HEK293T (cell line): ENCODE measurements at places on chromosomes 16 and 17.

- no peak for DNase-seq
Observed at GRCh38 chr16:58105631-58106030, 23.6 kb downstream of the CFAP20 start.

DNA sequence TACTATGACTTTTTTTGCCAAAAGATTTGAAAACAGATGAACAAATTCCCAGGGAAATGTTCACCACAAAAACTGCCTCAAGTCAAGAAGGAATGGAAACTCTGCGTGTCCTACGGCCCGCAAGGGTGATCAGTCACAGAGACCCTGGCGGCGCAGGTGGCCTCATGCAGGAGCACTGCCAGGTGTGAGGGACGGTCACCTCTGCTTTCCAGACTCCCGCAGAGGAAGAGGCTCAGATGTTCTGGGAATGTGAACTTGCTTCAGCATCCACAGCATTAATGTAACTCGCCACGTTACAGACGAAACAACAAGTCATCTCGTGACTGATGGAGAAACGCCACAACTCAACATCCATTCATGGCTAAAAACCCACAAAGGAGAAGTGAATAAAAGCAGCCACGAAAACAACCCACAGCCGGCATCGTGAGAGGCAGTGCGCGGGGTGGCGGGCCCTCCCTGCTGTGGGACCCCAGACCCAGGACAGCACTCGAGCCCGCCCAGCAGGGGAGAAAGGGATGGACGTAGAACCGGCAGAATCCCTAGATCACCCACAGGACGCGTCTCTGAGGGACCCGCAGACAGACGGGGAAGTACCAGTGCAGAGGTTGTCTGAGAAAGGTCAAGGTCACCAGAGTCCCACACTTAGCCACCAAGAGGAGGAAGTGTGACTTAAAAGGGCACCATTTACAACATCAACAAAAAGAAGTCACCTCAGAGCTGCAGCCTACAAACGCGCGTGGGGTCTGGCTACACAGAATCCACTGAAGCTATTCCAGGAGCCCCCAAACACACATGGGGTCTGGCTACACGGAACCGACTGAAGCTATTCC, 76.9 kb upstream of the GNG13 start:
- DNase-seq = no peak

DNA sequence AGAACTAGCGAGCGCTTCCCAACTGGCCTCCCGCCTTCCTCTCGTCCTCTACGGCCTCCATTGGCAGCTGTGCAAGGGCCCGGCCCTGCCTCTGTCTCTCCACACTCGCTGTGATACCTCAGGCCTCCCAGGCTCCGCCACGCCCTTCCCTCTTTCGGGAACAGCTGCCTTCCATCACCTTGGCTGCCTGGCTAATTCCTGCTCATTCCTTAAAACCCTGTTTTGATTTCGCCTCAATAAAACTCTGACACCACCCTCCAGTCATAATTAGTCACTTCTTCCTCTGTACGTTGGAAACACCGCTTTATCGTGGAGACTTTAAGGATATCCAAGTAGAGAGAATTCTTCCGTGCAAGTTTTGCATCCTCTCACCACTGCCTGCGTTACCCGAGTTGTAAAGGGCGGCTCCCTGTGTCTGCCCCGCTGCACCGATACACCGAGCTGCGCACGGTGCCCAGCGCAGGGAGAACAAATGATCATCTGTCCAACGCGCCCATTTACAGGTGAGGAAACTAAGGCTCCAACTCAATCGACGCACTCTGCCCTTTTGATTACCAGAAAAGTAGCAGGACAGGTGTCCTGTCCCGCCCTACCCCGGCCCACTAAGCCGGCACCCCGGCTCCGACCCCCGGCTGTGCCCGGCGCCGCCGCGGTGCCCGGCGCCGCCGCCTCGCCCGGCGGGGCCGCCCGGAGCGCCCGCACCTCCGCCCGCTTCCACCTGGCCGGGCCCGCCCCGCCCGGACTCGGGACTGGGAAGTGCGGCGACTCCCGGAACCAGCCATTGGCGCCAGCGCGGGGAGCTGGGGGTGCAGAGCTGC, 139.7 kb downstream of the SEC14L1 start:
- no peak for DNase-seq

DNA sequence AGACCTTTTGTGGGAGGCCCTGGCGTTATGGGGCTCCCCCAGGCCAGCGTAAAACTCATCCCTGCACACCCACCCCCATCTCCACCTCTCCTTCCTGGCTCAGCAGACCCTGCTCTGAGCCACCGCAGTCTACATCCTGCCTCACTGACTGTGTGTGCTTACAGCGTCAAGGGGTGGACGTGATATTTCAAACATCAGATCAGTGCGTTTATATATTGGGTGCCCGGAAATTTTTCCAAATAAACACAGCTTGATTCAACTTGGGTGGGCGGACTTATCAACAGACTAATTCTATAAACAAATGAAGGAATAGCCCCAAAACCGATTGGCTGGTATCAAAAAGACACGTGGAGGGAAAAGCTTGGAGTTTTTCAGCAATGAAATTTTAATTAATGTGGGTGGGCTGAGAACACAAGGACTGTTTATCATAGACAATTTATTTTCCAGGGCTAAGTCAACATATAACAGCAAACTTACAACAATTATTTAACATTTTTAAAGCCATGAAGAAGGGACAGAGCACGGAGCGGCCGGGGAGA, at the start of gene FOXL1:
Gene FOXL1 (plus strand): TSS at position 489 of the 539 bp plus-strand sequence. CDS start 175 bp downstream, outside the sequence.
- DNase-seq = no peak

DNA sequence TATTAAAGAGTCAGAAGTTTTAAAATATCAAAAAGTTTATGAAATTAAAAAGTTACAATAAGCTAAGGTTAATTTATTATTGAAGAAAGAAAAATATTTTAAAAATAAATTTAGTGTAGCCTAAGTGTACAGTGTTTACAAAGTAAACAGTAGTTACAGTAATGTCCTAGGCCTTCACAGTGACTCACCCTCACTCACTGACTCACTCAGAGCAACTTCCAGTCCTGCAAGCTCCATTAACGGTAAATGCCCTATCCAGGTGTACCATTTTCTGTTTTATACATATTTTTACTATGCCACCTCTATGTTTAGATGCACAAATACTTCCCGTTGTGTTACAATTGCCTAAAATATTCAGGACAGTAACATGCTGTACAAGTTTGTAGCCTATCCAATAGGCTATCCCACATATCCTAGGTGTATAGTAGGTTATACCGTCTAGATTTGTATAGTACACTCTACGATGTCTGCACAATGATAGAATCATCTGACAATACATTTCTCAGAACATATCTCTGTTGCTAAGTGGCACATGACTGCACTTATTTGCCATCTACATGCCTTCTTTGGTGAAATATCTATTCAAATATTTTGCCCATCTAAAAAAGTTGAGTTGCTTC, 67.2 kb upstream of the WSB1 start:
- no peak for DNase-seq

- no peak for DNase-seq
Observed at GRCh38 chr16:88900662-88901052, 34.2 kb upstream of the PABPN1L start.

- DNase-seq = no peak
Observed at GRCh38 chr16:85029408-85029784, 1.8 kb downstream of the KIAA0513 start.

DNA sequence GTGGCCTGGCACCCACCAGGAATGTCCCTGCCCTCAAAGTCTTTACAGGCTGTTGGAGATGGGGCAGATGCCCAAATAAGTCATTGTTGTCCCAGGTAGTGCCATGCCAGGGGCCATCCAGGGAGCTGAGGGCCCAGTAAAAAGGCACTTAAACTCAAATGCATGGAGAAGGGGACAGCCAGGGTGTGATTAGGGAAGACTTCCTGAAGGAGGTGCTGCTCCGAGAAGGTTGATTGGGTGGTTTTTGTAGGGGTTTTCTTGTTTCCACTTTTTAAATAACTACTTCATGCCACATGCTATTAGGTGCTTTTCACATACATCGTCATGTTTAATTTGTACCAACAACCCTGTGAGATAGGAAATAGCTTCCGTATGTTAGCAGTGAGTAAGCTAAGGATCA, 66.9 kb downstream of the RAI1 start:
- DNase-seq = no peak

GRCh38 chr16:9270941-9271340, 179.5 kb downstream of the HAPSTR1 start:
- no peak for DNase-seq

- no peak for DNase-seq
Observed at GRCh38 chr17:35345445-35345925, 27.9 kb downstream of the SLFN11 start.

GRCh38 chr17:18949566-18949965, 2.4 kb upstream of the SLC5A10 start:
- DNase-seq = no peak

DNA sequence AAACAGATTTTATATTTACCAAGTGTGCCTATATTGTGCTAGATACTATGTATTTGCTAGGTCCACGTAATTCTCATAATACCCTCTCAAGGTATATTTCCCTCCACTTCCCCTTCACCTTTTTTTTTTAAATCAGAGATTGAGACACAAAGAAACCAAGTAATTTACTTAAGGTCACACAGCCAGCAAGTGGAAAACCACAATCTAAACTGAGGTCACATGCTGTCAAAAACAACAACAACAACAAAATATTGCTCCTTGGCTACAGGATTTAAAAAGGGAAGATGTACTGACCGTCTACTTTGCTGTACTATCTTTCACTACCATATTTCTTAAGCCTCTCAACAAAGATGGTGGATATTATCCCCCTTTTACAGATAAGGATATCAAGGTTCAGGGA, 15.8 kb downstream of the BLMH start:
- no peak for DNase-seq

GRCh38 chr16:12339686-12340085, 363.2 kb downstream of the SNX29 start:
- DNase-seq = no peak

DNA sequence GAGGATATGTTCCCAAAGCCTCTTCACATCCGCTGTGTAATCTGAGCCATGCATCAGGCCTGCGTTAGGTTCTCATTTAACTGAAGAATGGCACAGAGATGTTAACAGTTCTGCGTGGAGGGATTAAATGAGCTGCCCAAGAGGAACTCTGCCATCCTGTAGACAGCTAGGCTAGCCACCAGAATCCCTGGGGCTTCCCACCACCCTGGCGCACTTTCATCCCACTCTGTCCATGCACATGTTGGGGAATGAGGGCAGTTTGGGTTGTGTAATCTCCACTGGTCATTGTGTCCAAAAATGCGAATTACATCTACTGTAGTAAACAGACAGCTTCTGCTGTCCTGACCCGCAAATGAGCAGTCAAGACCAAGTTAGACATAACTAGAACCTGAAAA, 1.0 kb upstream of the GLG1 start:
- peak; percentile 17 for DNase-seq

DNA sequence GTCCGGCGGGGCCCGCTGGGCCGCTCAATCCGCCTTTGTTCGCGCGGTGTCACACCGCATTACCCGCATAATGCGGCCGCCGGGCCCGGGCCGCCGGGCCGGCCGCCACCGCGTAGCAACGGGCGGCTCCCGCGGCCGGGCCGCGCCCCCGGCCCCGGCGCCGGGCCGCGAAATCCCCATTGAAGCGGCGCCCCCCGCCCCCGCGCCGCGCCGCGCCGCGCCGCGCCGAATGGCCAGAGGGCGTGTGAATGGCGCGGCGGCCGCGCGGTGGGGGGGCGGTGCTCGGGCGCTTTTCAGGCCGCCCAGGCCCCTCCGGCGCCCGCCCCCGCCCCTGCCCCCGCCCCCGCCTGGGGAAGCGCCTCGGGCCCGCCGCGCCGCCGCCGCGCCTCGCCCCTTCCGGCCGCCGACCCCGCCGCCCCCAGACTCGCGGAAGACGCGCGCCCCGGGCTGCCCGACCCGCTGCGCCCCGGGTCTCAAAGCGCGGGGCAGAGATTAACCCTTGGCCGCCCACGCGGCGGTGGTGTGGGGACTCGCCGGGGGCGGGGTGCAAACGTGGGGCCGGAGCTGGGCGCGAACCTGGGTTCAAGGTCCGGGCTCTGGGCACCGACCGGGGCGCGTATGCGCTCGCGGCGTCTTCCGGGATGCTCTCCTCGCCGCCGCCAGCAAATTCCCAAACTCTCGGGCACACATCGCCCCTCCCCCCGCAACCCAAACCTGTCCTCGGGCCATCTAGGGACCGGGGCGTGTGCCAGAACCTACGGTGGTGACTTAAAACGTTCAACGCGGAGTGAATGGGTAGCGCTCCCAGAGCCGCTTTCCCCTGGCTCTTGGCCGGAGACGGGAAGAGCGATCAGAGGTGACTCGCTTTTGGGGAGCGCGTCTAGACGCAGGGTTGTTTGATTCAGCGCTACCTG, 46.7 kb downstream of the WNT3 start:
- peak; percentile 69 for DNase-seq

GRCh38 chr16:86039606-86040005, 140.6 kb downstream of the IRF8 start:
- no peak for DNase-seq
